ENCODE measurements at places on chromosomes 5 and 9.
A peak's percentile ranks its signal among the peaks of the same experiment; 100 is the strongest.

DNA sequence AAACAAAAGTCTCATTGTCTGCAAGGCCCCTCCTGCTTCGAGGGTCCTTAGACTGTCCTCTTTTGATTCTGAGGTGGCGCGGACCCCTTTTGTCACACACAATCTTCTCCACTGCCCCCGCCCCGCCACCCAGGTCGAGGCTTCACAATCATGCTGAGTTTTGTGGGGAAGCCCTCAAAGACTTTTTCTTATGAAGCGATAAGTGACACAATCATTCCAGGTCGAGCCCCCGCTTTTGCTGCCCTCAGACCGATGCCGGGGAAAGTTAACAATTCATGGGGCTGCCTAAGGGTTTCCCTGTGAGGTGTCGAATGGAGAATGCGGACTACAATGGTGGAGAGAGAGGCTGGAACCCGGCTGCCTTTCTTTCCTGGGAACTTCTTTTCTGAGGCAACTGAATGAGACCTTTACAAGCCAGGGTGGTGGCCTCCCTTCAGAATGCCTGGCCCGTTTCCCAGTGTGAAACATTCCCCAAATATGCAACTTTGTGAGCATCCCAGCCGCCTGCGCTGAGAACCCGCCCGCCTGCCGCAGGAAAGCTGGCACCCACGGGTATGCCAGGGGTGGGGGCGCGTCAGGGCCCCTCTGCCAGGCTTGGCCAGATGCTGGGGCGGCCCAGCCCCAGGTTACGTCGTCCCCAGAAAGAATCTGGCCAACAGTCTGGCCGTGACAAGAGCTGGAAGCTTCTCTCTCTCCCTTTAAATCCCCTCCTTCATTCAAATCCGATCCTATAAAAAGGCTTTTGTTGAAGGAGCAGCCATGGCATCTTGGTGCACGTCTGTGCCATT is 71.9 kb downstream of the MAP1B start:
- DNase-seq, result no peak

- no peak for DNase-seq
These were observed 569.9 kb downstream of the RAB3C start for GRCh38 chr5:59152701-59153245.

GRCh38 chr9:133144142-133144903 is 19.4 kb downstream of the GBGT1 start:
- DNase-seq, result peak; percentile 78

DNA sequence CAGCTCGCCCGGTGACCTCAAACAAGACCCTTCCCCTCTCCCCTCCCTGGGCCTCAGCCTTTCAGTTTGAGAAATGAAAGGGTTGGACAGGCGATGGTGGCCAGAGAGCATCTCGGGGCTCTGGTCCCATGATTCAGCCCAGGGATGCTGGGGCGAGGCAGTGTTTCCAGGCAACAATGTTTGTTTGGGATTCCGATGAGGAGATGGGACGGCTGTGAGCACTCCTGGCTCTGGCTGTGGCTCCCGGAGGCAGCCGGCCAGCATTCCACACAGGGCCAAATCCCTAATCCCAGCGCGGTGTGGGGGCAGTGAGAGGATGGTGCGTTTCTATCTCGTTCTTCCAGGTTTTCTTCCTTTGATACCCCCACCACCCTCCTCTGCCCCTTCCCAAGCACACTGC is 66.0 kb downstream of the HMCN2 start:
- DNase-seq, result peak; percentile 52

- no peak for DNase-seq
These were observed 471.3 kb downstream of the TMEM232 start for GRCh38 chr5:110255194-110255593.

- DNase-seq, result no peak
These were observed 513.9 kb downstream of the ZNF608 start for GRCh38 chr5:124232515-124232914.

- DNase-seq, result no peak
These were observed 13.6 kb downstream of the AHRR start for GRCh38 chr5:334903-335739.

GRCh38 chr5:124536333-124536732 is 210.1 kb downstream of the ZNF608 start:
- DNase-seq, result no peak

GRCh38 chr9:92963831-92964606 is 16.7 kb downstream of the FGD3 start:
- no peak for DNase-seq

DNA sequence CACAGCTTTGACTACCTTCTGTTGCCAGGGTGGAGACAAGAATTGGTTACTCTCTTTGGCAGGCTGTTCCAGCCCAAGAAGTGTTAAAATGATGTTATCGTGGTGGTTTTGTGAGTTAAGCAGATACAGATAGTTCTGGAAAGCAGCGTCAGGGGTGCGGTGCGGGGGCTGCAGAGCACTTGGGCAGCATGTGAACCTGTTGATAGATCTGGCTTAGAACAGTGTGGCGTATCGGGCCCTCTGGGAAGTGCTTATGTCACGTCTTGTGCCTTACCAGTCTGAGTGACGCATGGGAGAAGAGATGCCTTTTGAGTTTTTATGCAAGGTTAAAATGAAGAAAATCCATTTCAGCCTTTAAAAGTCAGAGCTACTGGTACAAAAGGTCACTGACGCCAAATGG is 152.5 kb downstream of the PRKACG start:
- DNase-seq, result no peak

GRCh38 chr9:77938163-77938562 is 93.4 kb downstream of the GNAQ start:
- no peak for DNase-seq

DNA sequence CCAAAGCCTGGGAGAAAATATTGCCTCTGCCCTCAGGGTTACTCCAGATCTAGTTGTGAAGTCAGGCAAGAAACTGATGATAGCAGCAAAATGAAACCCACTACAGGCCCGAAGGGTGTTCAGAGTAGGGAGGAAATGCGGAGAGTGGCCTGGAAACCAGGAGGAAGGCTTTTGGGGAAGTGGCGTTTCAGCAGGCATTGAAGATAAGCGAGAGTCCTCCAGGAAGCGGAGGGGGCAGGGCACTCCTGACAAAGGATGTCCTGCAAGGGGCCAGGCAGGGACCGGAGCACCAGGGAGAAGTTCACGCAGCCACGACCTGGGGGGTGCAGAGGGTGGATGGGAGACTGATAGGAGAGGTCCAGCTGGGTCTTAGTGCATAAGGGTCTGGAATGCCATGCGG is 7.8 kb upstream of the FOXI1 start:
- no peak for DNase-seq

DNA sequence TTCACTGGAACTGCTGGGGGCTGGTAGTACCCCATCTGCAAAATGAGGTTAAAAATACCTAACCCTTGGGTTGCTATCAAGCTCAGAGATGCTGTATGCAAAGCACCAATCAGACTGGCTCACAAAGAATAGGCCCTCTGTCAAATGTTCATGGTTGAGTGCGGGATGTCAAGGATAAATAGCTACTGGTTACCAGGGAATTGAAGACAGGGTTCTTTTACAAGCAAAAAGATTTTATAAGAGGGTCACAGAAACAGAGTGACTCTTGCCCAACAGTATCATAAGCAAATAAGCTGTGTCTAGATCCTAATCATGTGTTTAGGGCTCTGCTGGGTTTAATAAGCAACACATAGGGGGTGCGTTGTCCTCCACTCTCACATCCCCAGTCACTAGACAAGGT is 11.9 kb downstream of the SYK start:
- no peak for DNase-seq

DNA sequence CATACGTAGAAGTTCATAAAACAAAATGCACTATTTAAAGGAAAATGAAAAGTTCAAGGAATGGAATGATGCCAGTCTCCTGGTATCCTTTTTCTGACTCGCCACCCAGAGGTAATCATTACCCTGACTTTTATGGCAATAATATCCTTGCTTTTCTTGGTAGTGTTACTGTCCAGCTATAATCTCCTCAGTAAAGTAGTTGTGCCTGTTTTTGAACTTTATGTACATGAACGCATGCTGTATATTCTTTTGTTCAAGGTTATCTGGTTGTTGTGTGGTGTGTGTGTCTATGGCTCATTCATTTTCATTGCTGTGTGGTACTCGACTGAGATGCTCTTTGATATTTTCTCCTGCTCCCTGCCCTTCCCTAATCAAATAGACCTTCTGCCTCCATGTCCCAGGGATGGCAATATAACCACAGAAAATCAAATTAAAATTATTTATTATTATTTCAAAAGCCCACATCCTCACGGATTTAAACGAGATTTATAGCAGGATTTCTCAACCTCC is 29.2 kb upstream of the FBP1 start:
- DNase-seq, result no peak

DNA sequence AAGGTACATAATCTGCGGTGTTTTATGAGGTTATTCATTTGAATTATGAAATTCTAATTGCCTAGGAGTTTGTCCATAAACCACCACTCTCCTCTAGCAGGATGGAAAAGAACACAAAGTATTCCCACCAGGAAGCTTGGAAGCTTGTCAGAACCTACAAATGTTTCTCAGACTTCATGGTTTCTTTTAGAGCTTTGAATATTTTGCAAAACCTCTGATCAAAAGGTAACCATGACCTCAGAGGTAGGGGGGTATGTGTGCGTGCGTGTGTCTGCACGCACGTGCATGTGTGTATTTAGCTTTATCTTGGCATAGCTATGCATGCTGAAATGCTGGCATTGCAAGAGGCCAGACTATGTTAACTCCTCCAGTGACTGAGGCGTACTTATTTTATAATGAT is 847.0 kb downstream of the TLE1 start:
- no peak for DNase-seq

DNA sequence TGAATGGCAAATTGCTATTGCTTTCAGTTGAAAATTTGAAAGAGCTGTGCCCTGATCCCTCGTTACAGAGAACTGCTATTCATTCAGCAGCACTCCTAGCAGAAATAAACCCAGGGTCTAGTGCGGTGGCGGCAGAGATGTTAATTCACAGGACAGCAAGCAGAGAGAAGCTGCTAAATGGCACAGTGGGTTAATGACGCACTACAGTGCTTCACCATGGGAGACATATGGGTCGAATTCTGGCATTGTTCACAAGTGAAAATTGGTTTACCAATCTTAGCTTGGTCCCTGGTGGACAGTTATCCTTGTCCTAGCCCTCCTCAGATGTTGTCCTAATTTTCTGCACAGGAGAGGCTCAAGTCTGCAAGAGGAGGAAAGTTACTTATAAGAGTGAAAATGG is 807.4 kb downstream of the TLE1 start:
- DNase-seq, result peak; percentile 22

- DNase-seq, result no peak
These were observed 72.3 kb downstream of the HCN1 start for GRCh38 chr5:45623832-45624231.

- DNase-seq, result no peak
These were observed 9.6 kb upstream of the CCDC112 start for GRCh38 chr5:115306011-115306536.

- DNase-seq, result peak; percentile 81
These were observed 2.8 kb upstream of the ZNF462 start for GRCh38 chr9:106859957-106860720.

GRCh38 chr9:135479469-135480052 is at the start of gene PPP1R26:
Gene PPP1R26, plus strand, starts transcription at chr9:135479782. Its CDS starts 4,729 bp downstream, at chr9:135484511.
- DNase-seq, result no peak

- no peak for DNase-seq
These were observed 188.8 kb upstream of the GLRA1 start for GRCh38 chr5:152113401-152113800.

DNA sequence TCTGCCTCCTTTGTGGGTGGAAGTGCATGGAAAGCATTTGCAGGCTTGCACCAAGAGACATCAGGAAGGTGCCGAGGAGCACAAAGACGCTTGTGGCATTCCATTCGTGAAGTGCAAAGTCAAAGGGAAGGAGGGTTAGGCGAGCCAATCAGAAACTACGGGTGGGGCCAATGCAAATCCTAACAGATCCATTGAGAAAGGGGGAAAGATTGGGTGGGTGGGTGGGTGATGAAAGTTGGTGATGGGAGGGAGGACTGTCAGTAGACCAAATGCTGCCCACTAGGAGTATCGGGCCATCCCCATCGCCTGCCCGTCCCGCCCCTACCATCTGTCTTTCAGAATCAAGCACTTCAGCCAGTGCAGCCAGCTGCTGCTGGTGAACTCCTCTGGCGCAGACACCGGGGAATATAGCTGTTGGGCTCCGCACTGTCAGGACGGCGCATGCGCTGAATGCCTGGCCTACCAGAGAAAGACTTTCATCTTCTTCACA is 17.1 kb upstream of the ANXA6 start:
- DNase-seq, result peak; percentile 97

- DNase-seq, result peak; percentile 52
These were observed 26.5 kb downstream of the ELAVL2 start for GRCh38 chr9:23799521-23799920.

GRCh38 chr9:127311239-127311741 is 46.7 kb downstream of the GARNL3 start:
- peak; percentile 58 for DNase-seq

- no peak for DNase-seq
These were observed 1.5 kb downstream of the PAPPA start for GRCh38 chr9:116154976-116155697.

GRCh38 chr5:152466085-152466745 is 61.1 kb upstream of the NMUR2 start:
- no peak for DNase-seq

DNA sequence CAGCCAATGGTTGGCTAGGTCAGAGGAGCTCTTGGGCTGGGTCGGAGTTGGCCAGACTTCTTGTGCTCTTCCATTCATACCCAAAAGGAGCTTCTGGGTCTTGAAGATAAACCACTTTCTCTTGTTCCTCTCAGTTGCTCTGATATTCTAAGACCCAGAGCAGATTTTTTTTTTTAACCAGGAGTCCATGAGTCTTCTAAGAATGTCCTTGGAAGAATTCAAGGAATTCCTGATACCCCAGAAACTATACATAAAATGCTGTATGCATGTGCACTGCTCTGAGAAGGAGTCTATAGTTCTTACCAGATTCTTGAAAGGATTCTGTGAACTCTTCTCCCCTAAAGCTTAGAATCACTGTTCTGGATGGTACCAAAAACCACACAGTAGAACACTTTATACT is 9.9 kb upstream of the PALM2AKAP2 start:
- DNase-seq, result no peak

DNA sequence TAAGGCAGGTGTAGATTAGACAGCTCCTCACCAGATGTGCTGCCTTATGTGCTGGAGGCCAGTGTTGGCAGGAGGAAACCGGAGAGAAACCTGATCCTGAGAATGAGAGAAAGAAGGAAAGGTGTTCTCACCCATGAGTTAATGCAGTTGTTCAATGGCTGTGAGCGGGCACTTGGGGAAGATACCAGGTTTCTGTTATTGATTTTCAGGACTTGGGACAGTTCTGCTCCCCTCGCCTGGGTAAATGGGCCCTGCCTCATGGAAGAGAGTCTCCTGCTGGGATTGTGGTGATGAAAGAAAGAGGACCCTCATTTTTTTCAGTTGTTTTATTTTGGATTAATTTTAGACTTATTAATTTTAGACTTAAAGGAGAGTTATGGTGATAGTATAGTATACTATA is 59.5 kb downstream of the EGFLAM start:
- no peak for DNase-seq

DNA sequence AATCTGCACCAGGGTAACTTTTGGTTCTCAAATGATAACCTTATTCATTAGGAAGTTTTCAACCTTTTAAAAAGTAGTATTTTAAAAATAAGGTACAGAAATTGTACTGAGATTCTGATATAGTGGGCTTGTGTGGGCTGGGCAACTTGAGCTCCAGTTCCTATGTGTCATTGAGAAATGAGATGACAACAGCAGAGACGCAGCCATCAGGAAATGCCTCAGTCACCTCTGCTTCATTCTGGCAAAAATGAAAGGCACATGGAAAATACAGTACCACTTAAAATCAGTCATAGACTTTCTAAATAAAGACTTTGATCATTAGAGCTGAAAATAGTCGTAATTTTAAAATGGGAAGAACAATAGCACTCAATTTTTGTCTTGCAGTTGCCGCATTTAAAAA is 480.2 kb downstream of the PLK2 start:
- no peak for DNase-seq
